ENCODE measurements at places on chromosomes 2 and 18.

GRCh38 chr2:105723431-105723830, 21.3 kb upstream of the NCK2 start:
- no peak for DNase-seq

GRCh38 chr18:75277610-75277928, 67.0 kb downstream of the TSHZ1 start:
- DNase-seq, result no peak

DNA sequence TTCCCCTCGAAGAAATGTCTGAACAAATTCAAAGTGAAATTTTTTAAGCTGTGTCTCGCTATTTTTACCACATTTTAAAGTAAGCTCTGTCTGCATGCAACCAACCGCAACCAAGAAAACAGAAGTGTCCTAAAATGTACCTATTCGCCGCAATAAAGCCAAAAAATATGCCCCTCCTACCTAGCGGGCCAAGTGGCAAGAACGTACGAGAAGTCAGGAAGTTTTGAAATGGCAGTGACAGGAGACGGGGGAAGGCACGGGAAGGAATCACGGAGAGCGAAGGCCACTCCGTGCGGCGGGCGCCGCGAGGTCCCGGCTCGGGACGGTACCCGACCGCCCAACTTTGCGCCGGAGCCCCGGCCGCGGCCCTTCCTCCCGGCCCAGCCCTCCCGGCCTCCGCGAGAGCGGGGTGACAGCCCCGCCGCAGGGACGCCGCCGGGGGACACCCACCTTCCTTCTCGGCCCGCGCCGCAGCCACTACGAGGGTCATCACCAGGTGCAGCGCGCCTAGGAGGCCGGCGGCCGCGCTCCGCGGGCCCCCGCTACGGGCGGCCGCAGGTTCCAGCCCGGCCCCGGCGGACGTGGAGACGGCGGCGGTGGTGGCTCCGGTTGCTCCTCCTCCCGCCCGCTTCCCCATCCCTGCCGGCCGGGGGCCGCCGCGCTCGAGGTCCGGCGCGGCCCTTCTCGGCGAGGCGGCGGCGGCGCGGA, 568 bp downstream of the TMEM131 start:
- peak; percentile 6 for DNase-seq

DNA sequence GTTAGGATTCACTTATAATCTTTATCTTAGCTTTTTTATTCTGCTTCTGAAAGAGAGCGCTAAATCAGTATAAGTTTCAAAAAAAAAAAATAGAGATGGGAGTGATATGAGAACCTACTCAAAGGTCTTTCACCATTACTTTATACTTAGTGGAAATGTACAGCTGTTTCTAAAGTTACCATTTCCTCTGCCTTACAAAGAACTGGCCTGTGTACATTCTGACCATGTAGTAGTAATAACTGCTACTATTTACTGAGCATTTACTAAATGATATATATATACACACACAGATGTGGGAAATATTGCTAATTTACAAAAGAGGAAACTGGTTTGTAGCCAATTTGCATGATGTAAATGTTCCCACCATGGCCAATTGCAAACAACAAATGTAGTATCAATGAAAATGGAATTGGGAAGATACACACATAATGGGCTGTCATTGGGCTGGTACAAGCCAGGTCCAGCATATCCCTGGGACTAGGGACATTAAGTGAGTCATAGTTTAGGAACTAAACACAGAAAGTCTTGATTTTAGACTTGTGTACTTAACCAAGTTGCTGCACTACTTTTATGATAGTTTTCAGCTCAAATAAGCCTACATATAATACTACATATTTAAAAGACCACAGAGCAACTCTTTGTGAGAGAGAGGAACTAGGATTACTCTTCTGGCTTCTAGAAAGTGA, 67.1 kb downstream of the DYNC1I2 start:
- DNase-seq, result no peak

- no peak for DNase-seq
These were observed 11.8 kb downstream of the ALS2 start for GRCh38 chr2:201768918-201769317.

GRCh38 chr2:166057370-166058164, 70.3 kb downstream of the SCN1A start:
- no peak for DNase-seq

DNA sequence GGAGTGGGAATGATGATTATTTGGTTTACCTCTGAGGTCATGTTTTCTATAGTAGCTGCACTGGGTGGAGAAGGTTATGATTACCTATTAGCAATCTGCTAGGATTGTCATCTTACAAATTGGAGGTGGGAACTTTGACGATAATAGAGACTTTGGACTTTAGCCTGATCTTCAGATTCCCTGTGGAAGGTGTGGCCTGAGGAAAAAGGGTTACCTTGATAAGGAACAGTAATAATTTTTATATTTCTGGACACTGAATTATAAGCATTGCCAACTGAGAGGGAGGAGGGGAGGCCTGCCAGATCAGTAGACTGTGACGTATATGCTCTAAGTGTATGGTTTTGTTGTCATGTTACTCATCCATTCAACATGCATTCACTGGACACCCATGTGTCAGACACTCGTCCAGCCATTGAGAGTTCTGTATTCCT, 183.4 kb upstream of the FOSL2 start:
- no peak for DNase-seq

GRCh38 chr2:230986520-230987136, 9.3 kb upstream of the SPATA3 start:
- no peak for DNase-seq

GRCh38 chr18:53534695-53535094, 689.8 kb downstream of the MBD2 start:
- peak; percentile 60 for DNase-seq

GRCh38 chr18:31225668-31226067, 63.0 kb upstream of the DSC1 start:
- DNase-seq, result no peak

DNA sequence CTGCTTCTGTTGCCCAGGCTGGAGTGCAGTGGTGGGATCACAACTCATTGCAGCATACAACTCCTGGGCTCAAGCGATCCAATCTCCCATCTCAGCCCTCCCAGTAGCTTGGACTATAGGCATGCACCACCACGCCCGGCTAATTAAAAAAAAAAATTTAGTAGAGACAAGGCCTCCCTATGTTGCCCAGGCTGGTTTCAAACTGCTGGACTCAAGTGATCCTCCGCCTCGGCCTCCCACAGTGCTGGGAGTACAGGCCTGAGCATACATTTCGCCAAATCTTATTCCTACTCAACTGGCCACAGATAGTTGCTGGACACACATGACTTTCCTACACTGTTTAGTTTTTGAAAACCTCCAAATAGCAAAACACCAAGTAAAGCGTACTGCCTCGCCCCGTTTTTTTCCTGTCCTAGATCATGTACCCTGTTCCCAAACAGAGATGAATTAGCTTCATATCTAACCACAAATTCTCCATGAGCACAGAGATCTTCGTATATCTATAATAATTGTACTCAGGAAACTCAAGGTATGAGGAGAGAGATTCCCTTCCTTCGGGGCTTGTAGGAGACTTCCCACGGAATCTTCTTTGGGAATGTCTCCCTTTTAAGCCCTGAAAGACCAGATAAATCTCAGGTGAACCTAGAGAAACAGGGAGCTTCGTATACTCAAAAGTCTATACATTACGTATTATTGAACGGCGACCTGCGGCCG, 598 bp upstream of the C2orf69 start:
- DNase-seq, result no peak

DNA sequence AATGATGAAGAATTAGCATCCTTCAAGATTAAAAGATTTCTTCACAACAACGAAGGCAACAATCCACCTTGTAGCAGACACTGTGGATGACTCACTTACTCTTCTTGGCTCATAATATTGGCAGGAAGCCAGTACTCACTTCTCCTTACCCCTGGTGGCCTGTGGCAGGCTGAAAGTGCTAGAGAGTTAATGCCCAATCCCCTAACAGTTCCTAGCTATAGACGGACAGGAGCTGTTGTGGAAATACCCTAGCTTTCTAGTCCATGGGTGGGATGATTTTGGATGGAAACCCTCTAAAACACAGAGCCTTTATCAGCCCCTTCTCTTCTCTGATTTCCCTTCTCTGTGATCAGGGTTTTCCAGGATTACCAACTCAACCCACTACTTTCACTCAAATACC, 128.6 kb upstream of the NYAP2 start:
- DNase-seq, result no peak

DNA sequence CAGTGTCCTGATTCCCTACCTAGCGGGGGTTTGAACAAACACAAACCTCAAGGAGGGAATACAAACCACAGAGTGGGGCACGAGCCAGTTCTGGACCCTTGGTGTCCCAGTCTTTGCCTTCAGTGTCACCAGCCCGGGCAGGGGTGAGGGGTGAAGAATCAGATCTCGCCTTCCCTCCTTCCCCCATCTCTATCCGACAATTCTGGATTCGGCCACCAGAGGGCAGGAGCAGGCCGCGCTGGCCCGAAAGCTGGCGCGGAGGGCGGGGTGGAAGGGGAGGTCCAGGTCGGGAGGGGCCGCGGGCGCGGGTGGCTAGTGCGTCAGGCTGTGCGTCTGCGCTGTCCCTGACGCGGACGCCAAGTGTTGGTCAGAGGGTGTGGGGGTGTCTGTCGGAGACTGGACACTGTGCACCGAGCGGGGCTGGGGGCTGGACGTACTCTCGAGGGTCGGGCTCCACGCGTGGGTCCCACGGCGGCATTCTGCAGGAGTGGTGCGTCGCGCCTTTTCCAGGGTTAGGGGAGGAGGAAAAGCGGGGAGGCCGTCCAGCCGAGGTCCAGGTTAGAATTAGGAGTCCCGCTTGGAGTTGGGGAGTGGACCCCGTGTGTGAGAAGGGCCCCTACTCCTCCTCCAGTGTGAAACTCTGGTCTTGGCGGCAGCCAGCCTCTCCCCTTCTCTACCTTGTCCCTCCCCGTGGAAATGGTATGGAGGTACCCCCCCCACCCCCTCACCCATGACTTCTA, 2.9 kb upstream of the CRYBA2 start:
- peak; percentile 96 for DNase-seq

- peak; percentile 62 for DNase-seq
These were observed at the start of gene ZBTB7C for GRCh38 chr18:48408727-48409590. Gene ZBTB7C (minus strand): TSS chr18:48409383.

GRCh38 chr2:104826016-104826415, 27.9 kb upstream of the POU3F3 start:
- DNase-seq, result no peak

DNA sequence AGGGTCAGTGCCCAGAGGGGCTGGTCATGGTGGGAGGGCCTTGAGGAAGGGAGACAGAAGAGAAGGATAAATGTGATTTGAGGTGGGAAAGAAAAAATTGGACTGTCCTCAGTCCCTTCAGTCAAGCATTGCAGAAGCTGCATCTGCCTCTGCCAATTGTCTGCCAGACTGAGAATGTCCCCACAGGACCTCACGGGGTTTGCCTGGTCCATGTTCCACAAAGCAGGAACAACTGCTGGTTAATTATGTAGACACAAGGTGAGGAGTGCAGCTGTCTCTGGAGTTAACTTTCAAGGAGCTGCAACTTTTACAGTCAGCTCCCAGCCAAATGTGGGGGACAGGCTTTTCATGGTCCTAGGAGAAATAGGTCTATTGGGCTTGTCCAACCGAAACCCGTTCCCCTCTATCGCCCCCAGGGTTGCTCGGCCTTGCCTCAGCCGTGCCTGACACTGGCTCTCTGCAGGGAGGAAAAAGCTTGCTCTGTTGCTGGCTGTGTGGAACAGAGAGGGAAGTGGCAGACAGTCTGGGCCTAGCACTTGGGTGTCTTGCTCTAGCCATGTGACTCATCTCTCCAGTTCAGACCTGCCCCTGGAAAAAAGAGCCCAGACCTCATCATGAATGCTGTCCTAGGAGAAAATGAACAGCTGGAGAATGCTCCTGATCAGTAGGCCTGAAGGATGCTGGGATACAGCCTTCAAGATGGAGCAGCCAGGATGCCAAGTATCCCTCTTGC, 31.1 kb upstream of the PAX8 start:
- no peak for DNase-seq

DNA sequence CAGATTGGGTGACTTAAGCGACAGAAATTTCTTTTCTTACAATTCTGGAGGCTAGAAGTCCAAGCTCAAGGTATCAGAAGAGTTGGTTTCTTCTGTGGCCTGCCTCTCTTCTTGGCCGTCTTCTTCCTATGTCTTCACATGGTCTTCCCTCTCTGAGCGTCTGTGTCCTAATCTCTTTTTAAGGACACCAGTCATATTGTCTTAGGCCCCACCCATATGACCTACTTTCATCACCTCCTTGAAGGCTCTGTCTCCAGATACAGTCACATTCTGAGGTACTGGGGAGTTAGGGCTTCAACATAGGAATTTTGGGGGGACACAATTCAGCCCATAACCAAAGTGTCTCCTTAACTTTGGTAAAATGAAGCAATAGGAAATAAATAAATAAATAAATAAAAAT, 110.9 kb upstream of the EPC2 start:
- no peak for DNase-seq

DNA sequence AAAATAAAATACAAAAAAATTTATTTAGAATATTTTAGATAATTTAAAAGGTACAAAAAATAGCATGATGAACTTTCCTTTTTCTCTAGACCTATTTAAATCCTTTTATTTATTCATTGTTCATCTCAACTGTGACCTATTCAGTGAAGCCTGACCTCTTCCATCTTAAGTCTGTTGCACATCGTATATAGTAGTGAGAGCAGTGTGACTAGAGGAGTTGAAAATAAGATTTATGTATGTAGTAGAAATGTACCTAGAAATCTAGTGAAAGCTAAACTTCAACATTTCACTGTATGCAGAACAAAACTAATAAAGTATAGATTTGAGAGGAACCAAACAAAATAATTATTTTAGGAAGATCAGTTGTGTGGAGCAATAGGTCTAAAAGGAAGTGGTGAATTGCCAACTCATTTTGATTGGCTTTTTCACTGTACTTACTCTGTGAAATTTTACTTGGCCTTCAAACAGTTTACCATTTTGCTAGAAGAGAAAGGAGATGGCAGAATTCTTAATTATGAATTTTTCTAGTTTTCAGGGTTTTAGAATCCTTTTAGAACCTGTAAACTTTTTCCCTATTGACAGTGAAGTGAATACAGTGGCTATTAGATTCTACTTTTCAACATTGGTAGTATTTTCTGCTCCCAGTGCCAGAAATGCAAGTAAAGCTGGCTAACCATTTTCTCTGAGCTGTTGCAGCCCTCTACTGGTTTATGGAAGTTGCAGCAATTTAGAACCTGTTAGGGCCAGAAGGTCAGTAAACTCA, 11.0 kb downstream of the ANKRD12 start:
- DNase-seq, result no peak

DNA sequence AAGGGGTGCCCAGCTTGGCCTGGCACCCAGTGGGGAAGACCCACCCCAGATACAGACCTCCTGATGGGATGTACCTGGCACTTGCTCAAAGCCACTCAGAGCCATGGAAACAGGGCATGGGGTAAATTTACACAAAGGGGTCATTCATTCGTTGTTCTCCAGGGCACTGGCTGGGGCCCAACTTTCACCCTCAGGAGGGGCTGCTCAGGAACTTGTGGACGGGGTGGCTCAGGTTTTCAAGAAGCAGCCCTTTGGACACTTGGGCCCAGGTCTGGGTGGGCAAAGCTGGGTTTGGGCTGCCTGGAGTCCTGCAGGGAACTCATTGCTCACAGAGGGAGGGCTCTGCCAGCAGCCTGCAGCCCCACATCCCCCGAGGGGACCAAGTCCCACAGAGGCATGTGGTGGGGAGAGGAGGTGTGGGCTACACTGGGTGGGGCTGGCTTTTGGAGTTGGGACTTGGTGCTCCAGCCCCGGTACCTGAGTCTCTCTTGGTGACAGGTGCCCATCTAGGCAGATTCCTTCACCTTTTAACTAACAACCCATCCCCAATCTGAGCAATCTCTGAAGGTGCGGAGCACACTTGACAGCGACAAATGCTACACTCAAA, 172.3 kb downstream of the CELF4 start:
- DNase-seq, result peak; percentile 44

- no peak for DNase-seq
These were observed 2.1 kb upstream of the OTX1 start for GRCh38 chr2:63048367-63049171.

All from posterior cingulate gyrus (tissue), 11 donors.